Stimulated activated CD4-positive, alpha-beta T cell treated with anti-CD3 and anti-CD28 coated beads, Interleukin-2, amount 100 ng/mL, for 48 hours (primary cell): ENCODE measurements at places on chromosomes 2 and 18.

DNA sequence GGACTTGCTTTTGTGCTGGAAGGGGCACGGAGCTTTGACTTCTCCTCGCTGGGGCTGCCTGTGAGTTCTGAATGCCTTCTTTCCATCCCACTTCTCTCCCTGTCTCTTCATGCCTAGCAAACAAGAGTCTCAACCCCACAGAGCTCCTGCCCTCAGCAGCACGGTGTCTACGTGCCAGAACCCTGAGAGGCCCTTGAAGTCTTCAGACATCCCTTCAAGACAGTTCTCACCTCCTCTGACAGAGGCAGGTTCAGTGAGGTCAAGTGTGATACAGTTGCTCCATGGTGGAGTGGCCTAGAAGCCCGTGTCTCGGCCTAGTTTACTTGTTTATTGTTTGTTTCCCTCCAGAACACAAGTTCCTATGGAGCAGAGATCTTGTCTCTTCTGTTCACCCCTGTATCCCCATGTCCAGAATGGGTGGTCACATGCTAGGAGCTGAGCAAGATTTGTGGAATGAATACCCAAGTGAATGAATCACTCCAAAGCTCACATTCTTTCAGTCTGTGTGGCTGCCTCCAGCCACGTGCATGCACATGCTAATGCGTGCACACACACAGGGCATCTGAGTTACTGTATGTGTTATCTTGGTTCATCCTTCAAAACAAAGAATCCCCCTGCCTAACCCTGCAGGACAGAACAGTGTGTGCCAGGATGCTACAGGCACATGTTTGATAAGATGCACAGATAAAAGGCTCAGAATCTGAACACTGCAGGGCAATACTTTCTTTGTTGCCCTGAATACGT, 391.6 kb downstream of the NBAS start:
- DNase-seq = no peak

DNA sequence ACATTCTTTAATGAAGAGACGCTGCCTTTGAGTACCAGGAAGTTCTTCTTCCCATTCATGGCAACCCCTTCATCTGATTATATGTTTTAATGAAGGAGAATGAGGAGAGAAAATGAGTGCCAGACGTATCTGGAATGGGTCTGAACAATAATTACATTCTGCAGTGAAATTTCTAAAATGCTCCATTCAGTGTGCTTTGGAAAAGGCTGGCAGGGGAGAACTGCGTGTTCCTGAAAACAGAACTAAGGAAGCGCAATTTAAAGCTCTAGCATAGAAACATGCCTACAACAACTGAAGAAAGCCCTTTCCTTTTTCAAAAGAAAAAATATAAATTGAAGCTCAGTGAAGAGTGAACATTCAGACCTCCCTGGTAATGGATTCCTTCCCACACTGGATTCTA, 58.8 kb downstream of the BOD1L2 start:
- DNase-seq = no peak

- DNase-seq = no peak
Measured at GRCh38 chr2:118801151-118801550, 46.3 kb downstream of the EN1 start.

GRCh38 chr2:150459281-150459680, 28.2 kb downstream of the RND3 start:
- DNase-seq = no peak

DNA sequence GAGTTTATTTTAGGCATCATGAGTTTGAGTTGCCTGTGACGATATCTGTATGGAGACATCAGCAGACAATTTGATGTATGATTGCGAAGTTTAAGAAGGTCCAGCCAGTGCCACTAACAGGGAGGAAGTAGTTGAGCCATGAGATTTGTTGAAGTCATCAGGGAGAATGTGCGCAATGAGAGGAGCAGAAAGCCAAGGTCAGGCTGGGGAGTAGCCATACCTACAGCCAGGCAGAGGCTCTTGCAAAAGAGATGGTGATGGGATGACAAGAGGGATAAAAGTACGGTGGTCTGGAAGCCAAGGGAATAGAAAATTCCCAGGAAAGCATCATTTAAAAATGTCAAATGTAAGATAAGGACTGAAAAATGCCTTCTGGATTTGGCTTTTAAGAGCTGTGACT, 51.2 kb downstream of the LIMS1 start:
- no peak for DNase-seq

GRCh38 chr2:54525321-54525720, 69.2 kb downstream of the SPTBN1 start:
- DNase-seq = no peak

DNA sequence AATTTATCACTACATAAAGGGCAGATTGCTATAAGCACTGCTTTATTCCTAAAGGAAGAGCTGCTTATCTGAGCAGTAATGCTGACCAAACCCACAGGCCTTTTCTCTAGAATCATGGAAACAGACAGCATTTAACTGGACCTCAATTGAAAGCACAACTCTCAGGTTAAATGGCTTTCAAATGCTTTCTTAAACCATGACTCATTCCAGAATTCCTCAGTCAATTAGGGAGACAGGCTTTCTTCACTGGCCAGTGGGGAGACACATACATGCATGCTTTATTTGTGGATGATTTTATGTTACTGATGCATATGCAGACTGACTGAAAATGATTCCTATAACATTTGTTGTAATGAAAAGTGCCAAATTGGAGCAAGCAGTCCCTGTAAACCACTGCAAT, 114.6 kb downstream of the ACVR1 start:
- DNase-seq = no peak

DNA sequence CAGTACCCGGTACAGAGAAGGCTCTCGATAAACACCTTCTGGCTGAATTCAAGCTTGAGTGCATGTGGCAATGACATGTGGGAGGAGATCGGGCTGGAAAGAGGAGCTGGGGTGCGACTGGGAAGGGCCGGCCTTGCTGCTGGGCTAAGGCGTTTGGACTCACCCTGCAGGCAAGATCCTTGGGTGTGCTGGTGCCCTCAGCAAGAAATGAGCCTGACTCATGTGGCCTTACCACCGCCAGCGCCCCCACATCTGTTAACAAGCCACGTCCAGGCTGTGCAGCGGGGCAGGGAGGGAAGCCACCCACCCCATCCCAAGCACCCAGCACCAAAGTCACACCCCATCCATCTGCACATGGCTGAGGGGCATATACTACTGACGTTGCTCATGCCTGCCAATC, 1.3 kb downstream of the HS1BP3 start:
- no peak for DNase-seq

DNA sequence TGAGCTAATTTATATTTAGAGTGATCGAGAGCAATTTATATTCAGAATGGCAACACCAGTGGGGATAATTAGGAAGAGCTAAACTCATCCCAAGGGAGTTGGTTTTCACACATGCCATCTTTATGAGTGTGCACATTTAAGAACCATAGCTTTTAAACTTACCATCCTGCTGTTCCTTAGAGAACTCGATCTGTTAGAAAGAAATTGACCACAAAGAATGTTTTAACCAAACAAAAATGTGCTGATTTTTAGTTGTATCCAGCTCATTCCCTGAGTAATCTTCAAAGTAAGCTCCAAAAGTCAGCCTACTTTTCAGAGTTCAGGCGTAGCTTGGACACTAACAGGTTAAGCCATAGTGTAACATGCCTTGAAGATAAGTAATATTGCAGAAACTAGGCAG, 12.6 kb downstream of the MYL1 start:
- DNase-seq = no peak

DNA sequence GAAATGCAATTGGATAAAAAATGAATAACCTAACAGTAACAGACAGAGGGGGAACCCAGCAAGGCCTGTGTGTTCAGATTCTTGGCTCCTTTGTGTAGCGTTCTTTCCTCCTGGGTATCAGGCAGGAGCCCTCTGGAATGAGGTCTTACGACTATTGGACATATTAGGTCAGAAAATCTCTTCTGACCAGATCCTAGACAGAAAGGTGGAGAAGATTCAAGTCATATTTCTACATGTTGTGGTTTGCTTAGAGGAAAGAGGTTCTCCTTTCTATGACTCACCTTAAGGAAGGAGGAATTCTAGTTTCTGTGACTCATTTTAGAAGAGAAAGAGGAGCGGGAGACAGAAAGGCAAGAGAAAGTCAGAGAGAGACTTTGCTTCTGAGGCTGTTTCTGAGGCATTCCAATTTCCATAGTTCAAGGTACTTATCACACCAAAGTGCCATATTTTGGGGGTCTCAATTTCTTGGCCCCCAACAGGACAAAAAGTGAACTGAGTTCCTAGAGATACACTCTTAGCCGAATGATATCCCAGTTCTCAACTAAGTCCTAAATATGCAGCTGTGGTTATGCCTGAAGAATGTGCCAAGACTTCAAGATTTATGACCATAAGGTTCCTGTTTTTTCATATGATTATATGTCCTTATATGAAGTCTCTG, 618.6 kb downstream of the ZEB2 start:
- no peak for DNase-seq

DNA sequence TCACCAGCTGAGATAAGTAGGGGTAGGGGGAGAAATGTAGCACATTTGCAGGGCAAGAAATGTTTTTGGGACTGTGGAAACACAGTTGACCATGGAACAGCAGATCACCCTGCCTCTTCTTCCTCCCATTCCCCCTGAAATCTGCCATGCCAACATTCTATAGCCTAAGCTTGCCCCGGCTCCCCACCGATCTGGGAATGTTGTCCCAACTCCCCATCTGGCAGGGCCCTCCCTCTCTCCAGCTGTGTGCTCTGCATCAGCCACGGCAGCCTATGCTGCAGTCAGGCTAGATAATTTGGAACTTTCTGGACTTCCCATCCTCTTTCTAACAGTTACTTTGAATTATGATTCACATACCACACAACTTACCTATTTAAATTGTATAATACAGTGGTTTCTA, 425.1 kb upstream of the RAB6C start:
- DNase-seq = no peak

DNA sequence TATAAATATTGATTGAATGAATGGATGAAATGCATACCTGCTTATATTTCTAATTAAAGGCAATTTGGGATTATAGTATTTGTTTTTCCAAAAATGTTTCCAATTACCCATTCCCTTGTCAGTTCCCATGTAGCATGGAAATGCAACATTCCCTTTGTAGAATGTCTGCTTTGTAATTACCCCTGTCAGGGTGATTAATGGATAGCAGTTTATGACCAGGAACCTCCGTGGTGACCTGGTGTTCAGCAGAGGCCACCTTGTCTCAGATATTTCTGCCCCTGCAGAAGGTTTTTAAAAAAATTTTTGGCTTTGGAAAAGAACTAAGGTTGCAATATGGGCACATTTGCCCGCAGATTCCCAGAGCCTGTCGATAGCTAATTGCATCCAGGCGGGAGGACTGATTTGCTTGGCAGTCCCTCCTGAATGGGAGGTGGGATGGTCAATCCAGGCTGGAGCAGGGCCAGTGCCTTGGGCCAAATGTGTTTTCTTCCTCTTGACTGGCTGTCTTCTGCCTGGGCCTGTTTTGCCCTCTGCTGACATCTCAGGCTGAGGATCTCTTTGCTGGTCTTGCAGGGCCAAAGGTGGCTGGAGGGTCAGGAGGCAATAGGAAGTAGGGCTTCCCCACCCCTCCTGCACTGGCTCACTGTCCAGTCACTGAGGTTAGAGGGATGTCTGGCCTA, 82.1 kb downstream of the TMEM182 start:
- no peak for DNase-seq

DNA sequence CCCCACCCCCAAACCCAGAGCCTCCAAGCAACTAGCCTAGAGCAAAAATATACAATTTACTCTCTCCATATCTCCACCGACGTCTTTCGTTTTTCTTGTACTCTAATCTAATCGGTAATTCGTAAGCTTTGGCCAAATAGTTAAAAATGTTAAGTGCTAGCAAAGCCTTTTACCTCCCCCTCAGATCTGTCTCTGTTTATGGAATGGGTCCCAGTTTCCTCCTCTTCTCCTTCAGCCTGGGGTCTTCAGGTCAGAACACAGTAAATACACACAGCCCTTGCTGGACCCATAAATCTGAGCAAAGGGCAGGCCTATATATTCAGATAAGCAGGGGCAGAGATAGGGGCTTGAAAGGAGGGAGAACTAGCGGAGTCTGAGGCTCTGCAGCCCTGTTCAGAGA, 267.4 kb downstream of the MEIS1 start:
- no peak for DNase-seq

DNA sequence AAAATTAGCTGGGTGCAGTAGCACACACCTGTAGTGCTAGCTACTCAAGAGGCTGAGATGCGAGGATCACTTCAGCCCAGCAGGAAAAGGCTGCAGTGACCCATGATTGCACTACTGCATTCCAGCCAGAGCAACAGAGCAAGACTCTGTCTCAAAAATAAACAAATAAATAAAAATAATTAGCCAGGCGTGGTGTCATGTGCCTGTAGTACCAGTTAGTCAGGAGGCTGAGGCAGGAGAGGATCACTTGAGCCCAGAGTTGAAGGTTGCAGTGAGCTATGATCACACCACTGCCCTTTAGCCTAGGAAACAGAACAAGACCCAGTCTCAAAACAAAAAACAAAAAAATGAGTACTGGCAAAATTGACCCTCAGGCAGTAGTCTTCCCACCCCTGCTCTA, 61.9 kb upstream of the PPP1CB start:
- no peak for DNase-seq

- no peak for DNase-seq
Measured at GRCh38 chr2:102224824-102225739, 38.3 kb downstream of the IL1RL2 start.

- no peak for DNase-seq
Measured at GRCh38 chr2:30349691-30350090, 97.4 kb upstream of the LCLAT1 start.

DNA sequence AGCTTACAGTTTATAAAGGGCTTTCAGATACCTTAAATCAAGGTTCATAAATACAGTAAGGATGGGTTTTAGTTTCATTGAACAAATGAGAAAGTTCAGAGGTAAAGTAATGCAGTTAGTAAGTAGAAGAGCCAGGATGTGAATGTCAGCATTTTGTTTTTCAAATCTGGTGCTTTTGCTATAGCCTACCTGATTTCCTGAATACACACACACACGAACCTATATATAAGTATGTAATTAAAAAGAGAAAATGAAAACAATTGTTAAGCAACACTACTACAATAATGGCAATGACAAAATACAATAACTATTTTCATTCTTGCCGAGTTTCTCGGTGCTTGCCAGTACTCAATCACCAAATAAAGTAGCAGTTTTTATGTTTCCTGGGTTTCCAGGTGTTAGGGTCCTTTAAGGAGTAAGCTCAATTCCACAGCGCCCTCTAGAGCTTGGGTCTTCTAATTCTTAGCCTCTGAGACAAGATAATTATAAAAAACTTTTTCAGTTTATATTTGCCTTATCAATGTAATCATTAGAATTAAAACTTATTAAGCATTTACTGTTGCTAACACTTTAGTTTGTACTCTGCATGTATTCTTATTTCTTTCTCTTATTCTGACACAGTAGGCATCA, 512.9 kb upstream of the ACVR2A start:
- peak; percentile 55 for DNase-seq

GRCh38 chr2:59076079-59076619, 835.0 kb upstream of the FANCL start:
- no peak for DNase-seq
